ENCODE measurements at places on chromosomes 5 and 9. TPM values are rescaled to one million over a fixed set of nuclear protein-coding genes. Genes with fewer than 3 reads are reported as not detected.

GRCh38 chr5:176570044-176570443, 20.9 kb downstream of the CDHR2 start:
- no peak overlapping the region for H3K27ac ChIP-seq
- peaks cover 6% of the 10 kb centered on the region for H3K27me3 ChIP-seq
- H3K4me1 ChIP-seq = no peaks in the 10 kb centered on the region
- DNase-seq = no peak
- no peak overlapping the region for H3K4me3 ChIP-seq

DNA sequence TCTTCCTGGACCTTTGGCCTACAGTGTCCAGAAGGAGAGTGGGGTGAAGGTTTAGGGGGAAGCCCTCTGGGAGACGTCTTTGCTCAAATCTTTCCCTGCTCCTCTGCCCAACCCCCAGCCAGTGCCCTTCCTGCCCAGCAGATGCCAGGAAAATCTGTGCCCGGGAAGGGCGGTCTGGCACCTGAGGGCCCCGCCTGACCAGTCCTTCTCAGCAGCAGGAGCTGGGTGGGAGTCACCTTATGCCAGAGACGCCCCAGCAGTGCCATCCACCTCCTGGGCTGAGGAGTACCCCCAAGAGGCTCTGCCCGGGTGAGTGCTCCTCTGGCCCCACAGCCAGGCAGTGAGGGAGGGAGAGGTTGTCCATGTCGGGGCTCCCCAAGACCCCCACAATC, 14.9 kb upstream of the CERCAM start:
- H3K36me3 ChIP-seq = no peaks in the 10 kb centered on the region
- no peak overlapping the region for H3K4me3 ChIP-seq
- H3K27ac ChIP-seq = no peak overlapping the region
- no peak for DNase-seq
- H3K27me3 ChIP-seq = no peaks in the 10 kb centered on the region

- no peaks in the 10 kb centered on the region for H3K36me3 ChIP-seq
- H3K4me1 ChIP-seq = peaks cover 13% of the 10 kb centered on the region
- DNase-seq = no peak
- peaks cover 6% of the 10 kb centered on the region for H3K27me3 ChIP-seq
These were observed 29.3 kb downstream of the GOLGA2 start for GRCh38 chr9:128246471-128246870.

GRCh38 chr9:15641291-15641690, 88.4 kb downstream of the CCDC171 start:
- no peak overlapping the region for H3K27ac ChIP-seq
- no peak for DNase-seq
- no peak overlapping the region for H3K4me3 ChIP-seq
- H3K4me1 ChIP-seq = no peaks in the 10 kb centered on the region
- no peaks in the 10 kb centered on the region for H3K27me3 ChIP-seq

- no peaks in the 10 kb centered on the region for H3K27me3 ChIP-seq
- peaks cover 22% of the 10 kb centered on the region for H3K4me1 ChIP-seq
- no peak for DNase-seq
- H3K27ac ChIP-seq = no peak overlapping the region
- H3K36me3 ChIP-seq = no peaks in the 10 kb centered on the region
These were observed 2.9 kb downstream of the PBX3 start for GRCh38 chr9:125749951-125750626.

The TMEM252 gene
- not detected for total RNA-seq

The TPM2 gene
- 7.3 TPM for total RNA-seq

Data from CD8-positive, alpha-beta memory T cell (primary cell).